ENCODE measurements at places on chromosomes 3 and 15.
A peak's percentile ranks its signal among the peaks of the same experiment; 100 is the strongest.

GRCh38 chr15:69539345-69539744 lies 86.7 kb downstream of the RPLP1 start:
- no peak for DNase-seq

DNA sequence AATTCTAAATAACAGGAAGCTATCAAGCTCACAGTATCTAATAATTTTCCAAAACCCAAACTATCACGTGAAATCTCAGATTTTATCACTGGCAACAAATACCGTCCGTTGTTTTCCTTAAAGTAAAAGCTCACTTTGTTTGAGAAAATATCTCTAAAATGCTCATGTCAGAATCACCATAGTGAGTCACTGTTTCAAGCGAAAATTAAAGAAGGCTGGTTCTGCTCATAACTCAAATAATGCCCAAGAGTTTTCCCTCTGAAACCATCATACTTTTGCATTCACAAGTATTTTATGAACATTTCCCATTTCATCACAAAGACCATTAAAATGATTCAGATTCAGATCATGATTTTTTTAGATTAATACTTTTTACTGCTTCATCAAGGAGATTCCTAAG lies 50.6 kb downstream of the TBL1XR1 start:
- no peak for DNase-seq

GRCh38 chr3:144424606-144425005 lies 453.0 kb downstream of the DIPK2A start:
- no peak for DNase-seq

DNA sequence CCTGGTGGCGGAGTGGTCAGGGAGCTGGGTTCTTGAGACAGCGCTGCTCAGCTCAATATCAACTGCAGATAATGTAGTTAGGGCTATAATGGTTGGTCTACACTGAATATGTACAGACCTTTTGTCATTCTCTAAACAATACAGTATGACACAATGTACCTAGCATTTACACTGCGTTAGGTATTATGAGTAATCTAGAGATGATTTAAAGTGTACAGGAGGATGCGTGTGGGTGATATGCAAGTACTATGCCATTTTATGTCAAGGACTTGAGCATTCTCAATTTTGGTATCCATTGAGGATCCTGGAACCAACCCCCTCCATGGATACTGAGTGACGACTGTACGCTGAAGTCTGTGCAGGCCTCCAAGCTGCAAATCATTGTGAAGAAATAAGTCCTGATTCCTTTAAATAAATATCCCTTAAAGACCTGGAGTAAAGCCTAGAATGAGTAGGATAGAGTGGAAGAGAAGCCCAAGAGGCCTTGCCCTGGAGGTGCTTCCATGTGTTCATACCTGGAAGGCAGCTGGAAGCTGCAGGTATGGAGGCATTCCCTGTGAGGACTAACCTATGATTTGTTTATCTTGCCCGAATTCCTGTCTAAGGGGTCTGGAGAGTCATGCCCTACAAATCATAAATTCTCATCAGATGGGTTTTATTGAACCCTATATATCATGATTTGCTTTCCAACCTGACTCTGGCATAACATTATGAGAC lies 15.7 kb upstream of the RTP1 start:
- no peak for DNase-seq

GRCh38 chr15:67116742-67117141 lies 51.3 kb downstream of the SMAD3 start:
- DNase-seq, result no peak

DNA sequence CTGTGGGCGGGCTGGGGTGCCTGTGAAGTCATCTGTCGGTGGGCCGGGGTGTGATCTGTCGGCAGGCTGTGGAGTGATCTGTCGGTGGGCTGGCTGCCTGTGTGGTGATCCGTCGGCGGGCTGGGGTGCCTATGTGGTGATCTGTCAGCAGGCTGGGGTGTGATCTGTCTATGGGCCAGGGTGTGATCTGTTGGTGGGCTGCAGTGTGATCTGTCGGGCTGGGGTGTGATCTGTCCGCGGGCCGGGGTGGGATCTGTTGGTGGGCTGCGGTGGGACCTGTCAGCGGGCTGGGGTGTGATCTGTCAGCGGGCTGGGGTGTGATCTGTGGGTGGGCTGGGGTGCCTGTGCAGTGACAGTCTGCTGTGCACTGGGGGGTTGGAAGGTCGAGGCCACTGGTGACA lies 204.5 kb downstream of the XXYLT1 start:
- DNase-seq, result no peak

GRCh38 chr15:58361273-58361759 lies 70.5 kb upstream of the LIPC start:
- no peak for DNase-seq

DNA sequence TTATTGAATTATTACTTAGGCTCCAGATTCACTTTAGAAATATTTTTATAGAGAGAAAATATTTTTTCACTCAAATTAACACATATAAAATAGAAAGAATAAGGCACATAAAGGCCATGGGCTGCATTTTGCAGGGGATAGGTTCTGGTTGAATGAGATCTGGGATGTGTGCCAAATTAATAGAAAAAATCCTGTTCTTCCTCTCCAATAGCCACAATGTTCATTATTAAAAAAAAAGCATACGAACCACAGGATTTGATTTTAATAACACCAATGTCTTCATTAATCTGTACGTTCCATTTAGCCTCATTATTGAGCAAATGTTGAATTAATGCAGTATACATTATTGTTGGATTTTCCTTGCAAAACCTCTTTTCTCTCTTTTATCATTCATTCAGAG lies 622.8 kb upstream of the AGTR1 start:
- DNase-seq, result no peak

GRCh38 chr3:5347486-5347885 lies 160.0 kb downstream of the EDEM1 start:
- DNase-seq, result no peak

DNA sequence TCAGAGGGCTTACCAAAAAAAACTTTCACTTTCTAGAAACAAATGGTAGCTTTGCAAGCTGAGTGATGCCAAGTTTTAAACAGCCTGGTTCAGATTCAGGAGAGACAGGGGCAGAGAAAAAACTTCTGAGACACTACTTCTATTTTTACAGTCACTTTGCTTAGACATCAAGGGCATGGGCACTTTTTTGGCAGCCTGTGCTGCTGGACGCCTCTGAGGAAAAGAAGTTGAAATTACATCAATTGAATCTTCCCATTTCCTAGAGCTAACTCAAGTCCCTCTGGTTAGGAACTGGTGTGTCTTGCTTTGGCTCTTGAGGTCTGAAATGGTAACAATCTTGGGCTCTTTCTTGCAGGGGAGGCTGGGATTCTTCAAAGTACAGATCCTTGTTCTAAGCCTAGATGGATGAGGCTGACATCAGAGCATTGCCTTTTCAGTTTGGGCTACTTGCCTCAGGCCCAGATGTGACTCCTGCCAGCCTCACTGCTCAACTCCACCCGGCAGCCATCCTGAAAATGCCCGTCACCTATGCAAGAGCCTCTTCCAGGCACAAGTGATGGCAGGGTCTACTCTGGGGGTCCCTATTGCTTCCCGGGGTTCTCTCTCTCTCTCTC lies 357.5 kb downstream of the FOXP1 start:
- DNase-seq, result peak; percentile 27

GRCh38 chr3:98003306-98003969 lies 31.2 kb upstream of the RIOX2 start:
- no peak for DNase-seq

DNA sequence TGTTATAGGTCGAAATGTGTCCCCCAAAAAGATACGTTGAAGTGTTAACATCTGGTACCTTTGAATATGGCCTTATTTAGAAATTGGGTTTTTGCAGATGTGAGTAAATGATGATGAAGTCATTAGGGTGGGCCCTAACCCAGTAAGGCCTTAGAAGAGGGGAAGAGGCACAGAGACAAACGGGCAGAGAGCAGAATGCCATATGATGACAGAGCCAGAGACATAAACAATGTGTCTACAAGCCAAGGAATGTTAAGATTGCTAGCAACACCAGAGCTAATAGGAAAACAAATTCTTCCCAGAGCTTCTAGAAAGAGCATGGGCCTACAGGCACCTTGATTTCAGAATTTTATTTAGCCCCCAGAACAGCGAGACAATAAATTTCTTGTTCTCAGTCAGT lies 693.1 kb upstream of the NECTIN3 start:
- no peak for DNase-seq

GRCh38 chr3:122689587-122689986 lies 8.9 kb downstream of the PARP14 start:
- no peak for DNase-seq

- no peak for DNase-seq
These were observed 16.1 kb upstream of the GYG1 start for GRCh38 chr3:148975248-148975647.

DNA sequence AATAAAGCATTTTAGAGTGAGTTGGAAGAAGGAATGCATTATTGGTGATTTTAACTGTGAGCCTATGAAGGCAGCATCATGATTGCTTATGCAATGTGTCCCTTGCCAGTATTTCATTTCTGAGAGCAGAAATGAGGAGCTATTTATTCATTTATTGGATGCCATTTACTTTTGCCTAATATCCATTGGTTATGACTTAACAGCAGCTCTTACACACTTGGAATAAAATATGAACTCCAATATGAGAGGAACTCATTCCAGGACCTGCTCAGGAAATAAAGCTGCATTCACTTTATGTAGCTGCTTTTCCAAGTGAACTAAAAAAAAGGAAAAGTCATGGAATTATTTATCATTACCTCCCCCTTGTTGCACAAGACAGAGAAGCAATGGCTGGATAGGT lies 280.1 kb downstream of the LRTM1 start:
- DNase-seq, result no peak

DNA sequence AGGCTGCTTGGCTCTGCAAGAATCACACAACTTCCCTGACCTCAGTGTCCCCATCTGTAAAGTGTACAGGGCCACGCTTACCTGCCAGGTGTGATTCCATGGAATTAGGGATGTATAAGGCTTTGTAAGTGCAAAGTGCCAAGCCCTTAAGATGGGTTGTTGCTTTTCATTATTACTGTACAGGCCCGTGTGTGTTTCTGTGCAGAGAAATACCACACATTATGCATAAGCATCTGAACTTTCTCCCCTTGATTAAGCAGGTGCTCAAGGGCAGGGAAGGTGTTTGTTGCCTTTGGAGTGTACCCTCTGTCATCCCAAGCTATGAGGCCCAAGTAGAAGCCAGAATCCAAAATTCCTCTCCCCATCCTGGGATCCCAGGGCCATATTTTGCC lies 13.6 kb upstream of the HRH1 start:
- no peak for DNase-seq

DNA sequence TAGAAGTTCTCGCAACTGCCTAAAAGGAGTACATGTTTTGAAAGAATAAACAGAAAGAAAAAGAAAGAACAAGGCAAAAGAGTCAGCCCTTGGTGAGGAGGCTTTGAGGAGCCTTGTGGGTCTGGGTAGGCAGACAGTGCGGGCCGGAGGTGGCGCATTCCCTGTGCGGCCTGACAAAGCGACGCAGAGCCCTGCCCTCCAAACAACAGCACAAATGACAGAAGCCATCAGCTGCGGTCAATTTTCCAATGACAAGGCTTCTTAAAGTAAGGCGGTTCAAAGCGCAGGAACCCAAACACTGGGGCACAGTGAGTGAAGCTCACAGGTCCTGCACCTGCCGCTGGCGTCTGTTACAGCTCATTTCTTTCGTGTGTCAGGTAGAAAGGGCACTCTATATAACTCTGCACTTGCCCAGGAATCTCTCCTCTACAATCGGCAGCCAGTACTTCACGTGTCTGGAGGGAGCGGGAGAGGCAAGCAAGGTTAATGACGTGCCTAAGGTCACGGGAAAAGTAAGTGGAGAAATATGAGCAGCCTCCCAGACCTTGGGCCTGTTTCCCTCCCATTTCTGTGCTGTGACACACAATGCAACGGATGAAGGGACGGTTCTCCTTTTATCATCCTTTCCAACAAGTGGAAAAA lies 178.1 kb downstream of the OPA1 start:
- no peak for DNase-seq

DNA sequence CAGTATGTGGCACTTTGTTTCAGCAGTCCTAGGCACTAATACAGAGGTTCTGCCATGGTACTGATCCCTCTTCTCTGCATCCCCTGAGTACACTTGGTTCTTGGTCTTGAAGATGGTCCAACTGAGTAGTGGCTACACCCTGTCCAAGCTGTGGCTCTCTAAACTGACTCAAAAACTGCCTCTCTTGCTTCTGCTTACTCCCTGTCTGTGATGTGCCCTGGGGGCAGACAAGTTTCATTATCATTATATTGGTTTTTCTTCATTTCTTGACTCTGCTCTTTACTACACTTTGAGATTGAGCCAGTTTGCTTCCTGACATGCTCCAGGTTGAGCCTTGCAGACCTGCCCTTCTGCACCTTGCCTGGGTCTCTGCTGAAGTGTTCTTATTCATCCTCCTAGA lies 18.9 kb upstream of the ST3GAL6 start:
- DNase-seq, result no peak

- no peak for DNase-seq
These were observed 2.5 kb downstream of the PRTG start for GRCh38 chr15:55740359-55740878.

GRCh38 chr3:146715170-146715569 lies 110.0 kb upstream of the PLSCR5 start:
- DNase-seq, result no peak

DNA sequence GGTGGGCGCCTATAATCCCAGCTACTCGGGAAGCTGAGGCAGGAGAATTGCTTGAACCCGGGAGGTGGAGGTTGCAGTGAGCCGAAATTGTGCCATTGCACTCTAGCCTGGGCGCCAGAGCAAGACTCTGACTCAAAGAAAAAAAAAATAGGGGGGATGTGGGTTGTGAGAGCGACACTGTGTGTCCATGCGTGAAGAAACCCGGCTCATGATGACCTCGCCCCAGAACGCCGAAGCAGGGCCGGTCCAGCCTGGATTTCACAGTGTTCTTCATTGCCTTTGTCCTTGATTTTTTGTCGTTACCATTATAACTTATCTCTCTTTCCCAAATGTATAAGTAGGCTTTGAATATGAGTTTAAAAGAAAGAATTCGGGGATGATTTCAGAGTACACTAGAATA lies 128.7 kb downstream of the PGPEP1L start:
- DNase-seq, result no peak

- peak; percentile 52 for DNase-seq
These were observed 2.3 kb downstream of the BBX start for GRCh38 chr3:107524841-107525643.

DNA sequence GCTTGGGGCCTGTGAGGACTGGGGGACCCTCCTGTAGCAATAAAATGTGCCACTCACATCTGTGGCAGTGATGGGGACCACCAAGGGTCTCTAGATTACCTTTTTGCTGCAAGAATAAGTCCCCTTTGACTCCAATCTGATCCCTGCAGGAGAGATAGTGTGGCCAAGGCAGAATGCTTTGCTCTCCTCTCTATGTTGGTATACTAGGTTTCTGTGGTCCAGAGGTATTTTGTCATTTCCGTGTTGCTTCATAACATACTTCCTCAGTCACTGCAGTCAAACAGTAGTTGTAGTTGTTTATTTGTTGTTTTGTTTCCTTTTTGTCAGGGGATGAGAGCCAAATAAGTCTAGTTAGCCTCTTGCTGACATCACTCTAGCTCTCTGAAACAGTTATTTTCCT lies 13.1 kb upstream of the NAALADL2 start:
- DNase-seq, result no peak

GRCh38 chr3:127412578-127413317 lies 124.9 kb upstream of the PRR20G start:
- no peak for DNase-seq
